ENCODE measurements at places on chromosomes 7 and 10.

DNA sequence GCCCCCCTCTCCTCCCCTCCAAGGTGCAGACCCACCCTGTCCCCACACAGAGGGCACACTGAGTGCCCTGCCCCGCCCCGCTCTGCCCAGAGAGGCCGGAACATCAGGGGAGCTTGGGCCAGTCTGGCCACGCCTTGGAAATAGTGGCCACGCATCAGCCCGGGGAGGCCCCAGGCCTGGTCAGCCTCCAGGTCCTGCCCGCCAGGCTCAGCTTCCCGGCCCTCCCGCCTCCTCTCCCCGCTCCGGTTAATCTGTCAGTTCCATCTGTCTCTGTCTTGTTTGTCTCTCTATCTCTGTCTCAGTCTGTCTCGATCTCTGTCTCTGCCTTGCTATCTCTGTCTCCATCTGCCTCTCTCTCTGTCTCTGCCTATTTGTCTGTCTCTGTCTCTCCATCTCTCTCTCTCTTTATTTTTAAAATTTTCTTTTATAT is 28.9 kb upstream of the TNRC18 start:
- DNase-seq: peak; percentile 86

- DNase-seq: no peak
These were observed 50.4 kb downstream of the TFEC start for GRCh38 chr7:115980159-115980558.

DNA sequence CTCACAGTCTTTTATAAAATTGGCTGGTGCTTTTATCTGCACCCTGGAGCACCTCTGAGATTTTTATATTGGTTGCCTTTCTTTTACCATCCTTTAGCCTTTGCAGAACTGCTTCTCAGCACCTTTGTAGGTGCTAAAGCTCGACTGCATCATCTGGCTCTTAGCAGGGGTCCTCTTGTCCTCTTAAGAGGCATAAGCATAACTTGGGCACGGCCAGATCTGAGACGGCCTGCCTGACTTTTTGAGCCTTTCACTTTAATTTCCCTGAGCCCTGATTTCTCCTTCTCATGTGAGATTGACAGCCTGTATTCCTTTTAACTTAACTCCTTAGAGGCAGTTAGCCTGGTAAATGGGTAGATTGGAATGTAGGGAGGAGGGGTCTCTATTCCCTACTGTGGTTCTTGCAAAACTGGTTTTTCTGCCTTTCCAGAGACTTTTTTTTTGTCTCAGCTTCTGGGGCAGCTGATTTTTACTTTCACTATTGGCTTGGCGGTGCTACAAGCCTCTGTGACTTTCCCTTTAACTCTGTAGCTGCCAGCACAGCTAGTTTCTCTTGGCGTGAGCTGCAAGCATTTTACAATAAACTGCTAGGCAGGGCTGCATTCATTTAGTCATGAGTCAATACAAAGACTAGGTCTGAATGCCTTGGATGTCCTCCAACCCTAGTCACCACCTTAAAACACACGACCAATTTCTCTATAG is 24.0 kb downstream of the ZPBP start:
- DNase-seq: no peak

DNA sequence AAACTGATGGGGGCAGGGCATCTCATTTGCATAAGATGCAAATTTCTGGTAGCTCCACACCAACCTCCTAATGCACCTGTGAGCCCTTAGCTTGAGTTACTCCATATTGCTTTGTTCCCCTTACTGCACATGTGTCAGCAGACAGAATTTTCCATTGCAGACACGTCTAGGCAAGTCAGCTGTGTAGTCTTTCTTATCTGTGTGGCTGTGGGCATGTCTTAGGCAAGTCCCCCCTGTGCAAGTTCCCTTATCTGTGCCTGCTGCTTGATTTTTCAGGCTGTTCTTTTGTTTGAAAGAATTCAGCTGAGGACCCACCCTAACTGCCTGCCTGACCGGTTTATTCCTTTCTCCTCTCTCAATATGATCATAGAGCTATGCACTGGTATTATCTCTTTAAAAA is 28.5 kb upstream of the TRIM24 start:
- no peak for DNase-seq

GRCh38 chr10:15293862-15294842 is 76.9 kb downstream of the FAM171A1 start:
- no peak for DNase-seq

- DNase-seq: no peak
These were observed 30.6 kb downstream of the FAM237B start for GRCh38 chr7:90290244-90291113.
